ENCODE measurements at places on chromosomes 12 and 14. TPM values are rescaled to one million over a fixed set of nuclear protein-coding genes. Genes with fewer than 3 reads are reported as not detected.

GRCh38 chr12:82437744-82438143, 79.4 kb downstream of the METTL25 start:
- DNase-seq: no peak

GRCh38 chr12:32895688-32896431, 717 bp downstream of the PKP2 start:
- DNase-seq: no peak

DNA sequence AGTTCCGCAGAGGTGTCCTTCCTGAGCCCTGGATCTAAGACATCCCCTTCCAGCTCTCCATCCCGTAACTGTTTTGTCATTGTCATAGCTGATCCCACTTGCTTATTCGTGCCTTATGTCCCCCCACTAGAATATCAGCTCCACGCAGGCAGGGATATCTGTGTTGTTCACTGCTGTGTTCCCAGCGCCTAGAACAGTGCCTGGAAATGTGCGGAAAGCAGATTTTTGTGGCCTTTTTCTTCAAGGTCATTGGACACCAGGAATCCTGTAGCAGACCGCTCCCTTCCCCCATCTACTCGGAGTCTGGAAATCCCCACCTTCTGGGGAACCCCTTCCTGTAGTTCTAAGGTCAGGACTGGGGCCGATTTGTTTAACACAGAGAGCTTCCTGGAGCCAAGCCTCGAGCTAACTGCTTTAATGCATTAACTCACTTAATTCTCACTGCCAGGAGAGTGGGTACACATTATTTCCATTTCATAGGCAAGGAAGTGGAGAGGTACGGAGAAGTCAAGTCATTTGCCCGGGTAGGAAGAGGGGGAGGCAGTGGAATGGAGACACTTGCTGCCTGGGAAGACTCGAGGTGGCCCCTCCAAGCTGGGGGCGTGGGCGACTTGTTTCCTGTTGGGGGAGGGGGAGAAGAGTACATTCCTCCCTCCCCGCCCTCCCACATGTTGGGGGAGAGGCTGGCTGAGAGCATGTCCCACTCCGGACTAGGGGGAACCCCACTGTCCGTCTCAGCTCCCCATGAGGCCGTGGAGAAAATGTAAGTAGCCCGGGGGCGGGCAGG, 1.2 kb upstream of the SH2B3 start:
- no peak for DNase-seq

Gene KIF21A
- 31.7 TPM for total RNA-seq

Gene FRS2
- total RNA-seq: 30.7 TPM

Measured in esophagus squamous epithelium (tissue), 5 donors.